ENCODE measurements at places on chromosomes 3 and 15. TPM values are rescaled to one million over a fixed set of nuclear protein-coding genes. Genes with fewer than 3 reads are reported as not detected.

The LSM3 gene
- 8.9 TPM for total RNA-seq

- no peak overlapping the region for H3K4me3 ChIP-seq
- H3K36me3 ChIP-seq: no peaks in the 10 kb centered on the region
- H3K27me3 ChIP-seq: no peaks in the 10 kb centered on the region
- H3K27ac ChIP-seq: no peak overlapping the region
- no peak for DNase-seq
These were observed 15.3 kb downstream of the OR4F15 start for GRCh38 chr15:101827257-101827656.

GRCh38 chr15:40923551-40923950 lies 5.6 kb upstream of the DLL4 start:
- no peak overlapping the region for H3K27ac ChIP-seq
- H3K4me1 ChIP-seq: peaks cover 5% of the 10 kb centered on the region
- H3K36me3 ChIP-seq: no peaks in the 10 kb centered on the region
- no peak for DNase-seq
- no peak overlapping the region for H3K4me3 ChIP-seq
- peaks cover 4% of the 10 kb centered on the region for H3K27me3 ChIP-seq

DNA sequence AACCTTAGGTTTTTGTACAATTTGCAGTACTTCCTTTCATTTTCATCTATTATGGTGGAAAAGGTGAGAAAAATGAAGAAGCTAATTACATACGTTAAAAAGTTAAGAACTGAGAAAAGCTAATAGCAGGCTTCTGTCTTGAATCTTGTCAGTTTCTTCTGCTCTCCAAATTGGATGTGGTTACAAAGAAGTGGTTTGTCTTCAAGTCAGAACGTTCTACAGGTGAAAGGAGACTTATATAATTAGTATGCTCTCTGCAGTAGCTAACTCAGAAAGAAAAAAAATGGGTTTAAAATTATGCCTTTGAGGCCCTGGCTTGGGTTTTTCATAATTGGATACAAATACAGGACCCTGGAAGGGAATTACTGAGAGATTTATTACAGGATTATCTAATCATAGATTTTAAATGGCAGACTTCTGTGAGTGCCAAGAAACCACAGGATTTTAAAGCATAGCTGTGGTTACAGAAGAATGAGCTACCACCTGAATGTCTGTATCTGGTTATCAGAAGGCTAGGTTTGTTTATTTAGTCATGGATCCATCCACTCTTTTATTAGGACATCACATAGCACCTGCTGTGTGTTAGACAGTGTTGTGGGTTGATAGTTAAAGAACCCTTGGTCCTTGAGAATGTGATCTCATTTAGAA lies 528.1 kb upstream of the MCTP2 start:
- no peaks in the 10 kb centered on the region for H3K36me3 ChIP-seq
- H3K4me1 ChIP-seq: peaks cover 9% of the 10 kb centered on the region
- no peak overlapping the region for H3K4me3 ChIP-seq

GRCh38 chr3:188229177-188229576 lies 75.2 kb downstream of the LPP start:
- H3K4me1 ChIP-seq: peaks cover 2% of the 10 kb centered on the region
- no peaks in the 10 kb centered on the region for H3K36me3 ChIP-seq
- no peak overlapping the region for H3K27ac ChIP-seq
- no peak overlapping the region for H3K4me3 ChIP-seq
- DNase-seq: no peak

GRCh38 chr3:95468331-95468730 lies 1346.1 kb upstream of the EPHA6 start:
- DNase-seq: no peak
- no peak overlapping the region for H3K27ac ChIP-seq
- no peaks in the 10 kb centered on the region for H3K36me3 ChIP-seq
- H3K4me1 ChIP-seq: no peaks in the 10 kb centered on the region

GRCh38 chr3:181565416-181565815 lies 146.3 kb upstream of the SOX2 start:
- no peak for DNase-seq
- no peaks in the 10 kb centered on the region for H3K27me3 ChIP-seq
- H3K36me3 ChIP-seq: no peaks in the 10 kb centered on the region
- H3K27ac ChIP-seq: no peak overlapping the region
- H3K4me3 ChIP-seq: no peak overlapping the region
- no peaks in the 10 kb centered on the region for H3K4me1 ChIP-seq

The CADM2 gene
- total RNA-seq: 1.9 TPM

The SYNPR gene
- total RNA-seq: not detected

GRCh38 chr3:11660242-11660641 lies 16.5 kb upstream of the VGLL4 start:
- DNase-seq: no peak
- no peaks in the 10 kb centered on the region for H3K27me3 ChIP-seq
- H3K4me3 ChIP-seq: no peak overlapping the region
- peaks cover 2% of the 10 kb centered on the region for H3K4me1 ChIP-seq
- H3K27ac ChIP-seq: no peak overlapping the region

The C3orf85 gene
- not detected for total RNA-seq

- DNase-seq: no peak
- H3K27me3 ChIP-seq: no peaks in the 10 kb centered on the region
- H3K4me1 ChIP-seq: peaks cover 2% of the 10 kb centered on the region
- H3K27ac ChIP-seq: no peak overlapping the region
- H3K36me3 ChIP-seq: no peaks in the 10 kb centered on the region
These were observed 60.6 kb downstream of the PLCL2 start for GRCh38 chr3:16945330-16945729.

The CELSR3 gene
- total RNA-seq: 0.57 TPM

- no peak overlapping the region for H3K27ac ChIP-seq
- no peak overlapping the region for H3K4me3 ChIP-seq
- no peak for DNase-seq
- H3K4me1 ChIP-seq: no peaks in the 10 kb centered on the region
These were observed 272.9 kb upstream of the KCNMB2 start for GRCh38 chr3:178263236-178263916.

DNA sequence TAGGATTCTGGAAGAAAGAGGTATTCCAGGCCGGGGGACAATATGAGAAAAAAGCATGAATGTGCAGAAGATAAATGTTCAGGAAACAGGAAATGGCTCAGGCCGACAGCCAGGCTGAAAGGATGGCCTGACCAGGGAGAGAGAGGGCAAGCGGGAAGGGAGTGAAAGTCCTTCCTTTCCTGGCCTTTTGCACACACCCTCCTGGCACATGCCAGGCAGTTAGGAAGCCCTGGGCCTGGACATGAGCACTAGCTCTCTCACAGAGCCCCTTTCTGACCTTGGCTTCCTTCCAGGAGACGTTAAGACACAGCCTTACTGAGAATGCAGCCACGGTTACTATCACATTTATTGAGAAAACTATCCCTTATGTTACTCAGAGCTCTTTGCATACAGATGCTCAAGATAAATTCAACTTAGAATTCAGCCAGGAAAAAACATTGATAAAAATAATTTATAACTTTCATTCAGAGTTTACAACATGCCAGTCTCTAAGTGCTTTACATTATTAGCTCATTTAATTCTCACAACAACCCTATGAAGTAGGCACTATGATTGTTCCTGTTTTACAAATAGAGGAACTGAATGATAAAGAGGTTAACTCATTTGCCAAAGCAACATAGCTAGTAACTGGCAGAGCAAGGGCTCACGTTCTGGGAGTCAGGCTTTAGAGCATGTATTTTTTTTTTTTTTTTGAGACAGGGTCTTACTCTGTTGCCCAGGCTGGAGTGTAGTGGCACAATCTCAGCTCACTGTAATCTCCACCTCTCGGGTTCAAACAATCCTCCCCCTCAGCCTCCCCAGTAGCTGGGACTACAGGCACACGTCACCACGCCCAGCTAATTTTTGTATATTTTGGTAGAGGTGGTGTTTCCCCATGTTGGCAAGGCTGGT lies 39.4 kb upstream of the SMAD3 start:
- peaks cover 23% of the 10 kb centered on the region for H3K4me1 ChIP-seq
- H3K4me3 ChIP-seq: no peak overlapping the region
- H3K36me3 ChIP-seq: no peaks in the 10 kb centered on the region
- DNase-seq: peak; percentile 60
- H3K27me3 ChIP-seq: no peaks in the 10 kb centered on the region

The GPR15 gene
- total RNA-seq: not detected

The DAZL gene
- not detected for total RNA-seq

The DNASE1L3 gene
- not detected for total RNA-seq

DNA sequence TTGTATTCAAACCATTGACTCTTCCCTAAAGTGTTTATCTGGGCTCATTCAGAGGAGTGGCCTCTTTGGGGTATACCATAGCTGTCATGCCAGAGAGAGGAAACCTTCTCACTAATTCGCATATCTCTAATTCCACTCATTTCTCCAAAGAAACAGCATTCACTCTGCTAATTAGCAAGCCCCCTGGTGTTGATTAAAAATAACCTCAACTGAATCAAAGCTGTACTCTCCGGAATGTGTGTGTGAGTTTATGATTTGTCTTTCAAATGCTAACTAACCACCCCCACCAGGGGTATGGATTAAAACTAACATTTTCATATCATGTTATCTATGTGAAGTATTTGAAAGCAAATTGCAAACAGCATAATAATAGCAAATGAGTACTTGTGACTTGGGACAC lies 45.5 kb downstream of the PAQR5 start:
- H3K27ac ChIP-seq: no peak overlapping the region
- peaks cover 1% of the 10 kb centered on the region for H3K4me1 ChIP-seq
- no peak overlapping the region for H3K4me3 ChIP-seq
- no peaks in the 10 kb centered on the region for H3K36me3 ChIP-seq

DNA sequence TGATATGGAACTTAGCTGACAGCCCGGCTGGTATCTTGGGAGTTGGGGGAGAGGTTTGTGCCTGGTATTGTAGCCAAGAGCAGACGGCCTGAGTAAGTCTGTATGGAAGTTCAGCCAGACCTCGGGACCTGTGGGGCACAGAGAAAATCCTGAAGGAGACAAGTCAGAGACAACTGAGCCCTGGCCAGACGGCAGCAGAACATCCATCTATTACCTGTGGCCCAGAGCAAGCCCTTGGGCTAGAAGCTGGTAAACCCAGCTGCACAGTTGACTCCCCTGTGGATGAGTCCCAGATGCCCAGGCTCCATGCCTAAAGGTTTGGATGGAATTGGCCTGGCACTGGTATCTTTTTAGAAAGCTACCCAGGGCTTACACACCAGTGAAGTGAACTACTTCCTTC lies 70.4 kb upstream of the DLG1 start:
- no peak overlapping the region for H3K27ac ChIP-seq
- no peaks in the 10 kb centered on the region for H3K36me3 ChIP-seq
- H3K4me1 ChIP-seq: no peaks in the 10 kb centered on the region
- no peak for DNase-seq
- no peak overlapping the region for H3K4me3 ChIP-seq
- no peaks in the 10 kb centered on the region for H3K27me3 ChIP-seq

DNA sequence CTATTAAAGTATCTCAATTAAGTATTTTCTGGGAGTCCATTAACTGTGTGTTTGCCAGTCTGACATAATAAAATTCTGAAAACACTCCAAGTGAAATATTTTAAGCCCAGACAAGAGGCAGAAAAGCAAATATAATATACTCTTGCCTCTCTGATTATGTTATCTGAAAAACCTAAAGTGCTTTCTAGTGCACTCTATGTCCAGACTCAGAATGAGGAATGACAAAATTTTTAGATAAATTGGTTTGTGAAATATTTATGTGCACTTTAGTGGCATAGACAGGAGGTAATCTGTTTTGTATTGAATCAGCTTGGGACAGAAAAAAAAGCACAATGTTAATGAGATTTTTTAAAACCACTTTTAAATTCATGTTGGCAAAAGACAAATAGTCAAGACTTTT lies 508.2 kb upstream of the SUCLG2 start:
- no peak for DNase-seq
- no peak overlapping the region for H3K27ac ChIP-seq
- no peaks in the 10 kb centered on the region for H3K27me3 ChIP-seq
- no peak overlapping the region for H3K4me3 ChIP-seq
- no peaks in the 10 kb centered on the region for H3K4me1 ChIP-seq

DNA sequence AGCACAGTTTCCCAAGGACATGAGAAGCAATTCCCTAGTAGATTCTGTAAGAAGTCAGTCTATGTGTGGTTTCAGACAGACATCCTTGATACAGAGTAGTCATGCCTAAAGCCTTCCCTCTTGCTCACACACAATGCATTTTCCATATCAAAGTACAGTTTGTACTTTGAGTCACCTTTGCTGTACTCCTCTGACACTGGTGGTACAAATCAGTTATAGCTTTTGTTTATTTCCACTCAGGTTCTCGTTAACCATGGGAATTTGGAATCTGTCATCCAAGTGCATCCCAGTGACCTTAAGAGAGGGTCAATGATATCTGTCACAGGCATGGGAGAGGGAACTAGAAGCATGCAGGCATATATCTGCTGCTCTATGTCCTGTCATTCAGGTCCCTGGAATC lies 3.6 kb upstream of the GNB4 start:
- H3K4me1 ChIP-seq: no peaks in the 10 kb centered on the region
- H3K4me3 ChIP-seq: no peak overlapping the region
- DNase-seq: no peak
- no peak overlapping the region for H3K27ac ChIP-seq
- no peaks in the 10 kb centered on the region for H3K27me3 ChIP-seq
- no peaks in the 10 kb centered on the region for H3K36me3 ChIP-seq

The MME gene
- total RNA-seq: 1.7 TPM

The SLC38A3 gene
- total RNA-seq: 3.0 TPM

DNA sequence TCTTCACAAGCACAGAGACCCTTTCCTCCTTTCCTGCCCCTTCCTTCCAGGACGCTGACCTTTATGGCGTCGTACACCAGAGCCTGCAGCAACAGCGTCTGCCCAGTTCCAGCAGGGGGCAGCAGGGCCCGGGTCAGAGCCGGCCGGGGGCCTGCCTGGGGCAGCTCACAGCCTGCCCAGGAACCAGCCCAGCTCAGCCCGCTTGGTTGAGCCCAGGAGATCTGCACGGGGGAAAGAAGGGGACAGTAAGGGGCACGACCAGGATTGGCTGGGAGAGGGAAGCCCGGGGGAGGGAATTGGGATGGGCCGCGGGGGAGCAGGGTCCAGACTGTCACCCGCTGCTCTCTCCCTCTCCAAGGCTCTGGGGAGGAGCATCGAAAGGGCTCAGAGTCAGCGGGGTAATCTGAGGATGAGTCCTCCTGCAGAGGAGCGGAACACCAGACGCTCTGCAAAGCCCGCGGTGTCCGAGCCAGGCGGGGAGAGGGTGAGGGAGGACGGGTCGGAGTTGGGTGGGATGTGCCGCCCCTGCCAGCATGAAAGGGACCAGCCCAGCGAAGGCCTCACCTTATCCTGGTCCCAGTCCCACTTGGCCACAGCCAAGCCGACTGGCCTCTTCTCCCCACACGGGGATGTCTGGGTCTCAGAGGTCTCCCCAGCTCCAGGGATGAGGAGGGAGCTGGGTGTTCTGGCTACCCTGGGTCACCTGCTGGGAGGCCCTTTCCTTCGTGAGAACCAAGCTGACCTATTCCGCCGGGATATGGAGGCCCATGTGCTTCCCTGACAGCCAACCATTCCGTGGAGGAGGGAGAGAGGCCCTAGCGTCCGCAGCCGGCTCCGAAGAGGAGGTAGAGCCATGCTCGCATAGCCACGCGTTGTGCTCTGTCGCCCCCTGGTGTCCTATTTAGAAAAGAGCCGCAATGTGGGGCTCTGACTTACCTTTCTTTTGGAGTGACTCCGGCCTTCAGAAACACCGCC lies 7.4 kb upstream of the IGDCC3 start:
- H3K36me3 ChIP-seq: no peaks in the 10 kb centered on the region
- H3K4me3 ChIP-seq: peak overlapping the region; percentile 17
- H3K27ac ChIP-seq: peak overlapping the region; percentile 55
- DNase-seq: peak; percentile 93
- H3K27me3 ChIP-seq: no peaks in the 10 kb centered on the region

The SPINK8 gene
- total RNA-seq: not detected

Data from ovary (tissue), 10 donors.